ENCODE measurements at places on chromosomes 2 and 18.

DNA sequence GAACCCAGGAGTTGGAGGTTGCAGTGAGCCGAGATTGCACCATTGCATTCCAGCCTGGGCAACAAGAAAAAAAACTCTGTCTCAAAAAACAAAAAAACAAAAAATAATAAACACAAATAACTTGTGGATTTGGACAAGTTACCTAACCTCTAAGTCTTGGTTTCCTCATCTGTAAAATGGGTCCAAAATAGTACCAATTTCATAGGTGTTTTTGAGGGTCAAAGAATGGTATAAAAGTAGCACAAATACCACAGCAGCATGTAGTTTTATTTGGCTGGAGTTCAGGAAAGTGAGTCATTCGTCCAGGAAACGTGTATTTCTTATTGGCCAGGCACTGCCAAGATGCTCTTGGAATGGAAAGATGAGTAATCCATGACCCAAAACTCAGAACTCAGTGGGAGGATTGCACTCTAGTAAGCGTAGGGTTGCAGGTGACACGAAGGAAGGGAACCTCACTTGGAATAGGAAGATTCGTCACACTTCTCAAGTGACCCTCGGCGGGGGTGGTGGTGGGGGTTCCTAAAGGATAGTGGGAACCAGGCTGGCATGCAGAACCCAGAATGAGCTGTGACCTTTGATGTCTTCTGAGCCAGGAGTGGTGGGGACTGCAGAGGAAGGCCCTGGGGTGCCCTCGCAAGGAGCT is 24.4 kb downstream of the GRHL1 start:
- no peak for DNase-seq

- no peak for DNase-seq
These were observed 44.5 kb downstream of the BABAM2 start for GRCh38 chr2:27935026-27935425.

GRCh38 chr2:226300196-226300886 is 499.3 kb downstream of the IRS1 start:
- DNase-seq: no peak

DNA sequence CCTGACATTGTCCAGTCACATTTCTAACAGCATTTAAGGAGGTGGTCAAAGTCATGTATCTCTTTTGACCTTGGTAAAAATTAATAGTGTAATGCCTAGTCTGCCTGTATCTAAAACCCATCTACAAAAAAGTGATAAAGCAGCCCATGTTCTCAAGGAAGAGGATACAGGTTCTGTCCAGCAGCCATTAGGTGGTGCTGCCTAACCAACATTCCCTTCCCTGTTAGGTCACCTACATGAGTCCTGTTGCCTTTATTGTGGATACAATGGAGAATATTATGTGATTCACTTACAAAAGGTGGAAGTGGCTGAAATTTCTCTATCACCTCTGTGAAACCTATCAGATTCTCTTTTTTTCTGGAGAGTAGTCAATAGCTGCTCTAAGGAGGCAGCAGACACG is 52.5 kb downstream of the AQP4 start:
- no peak for DNase-seq

DNA sequence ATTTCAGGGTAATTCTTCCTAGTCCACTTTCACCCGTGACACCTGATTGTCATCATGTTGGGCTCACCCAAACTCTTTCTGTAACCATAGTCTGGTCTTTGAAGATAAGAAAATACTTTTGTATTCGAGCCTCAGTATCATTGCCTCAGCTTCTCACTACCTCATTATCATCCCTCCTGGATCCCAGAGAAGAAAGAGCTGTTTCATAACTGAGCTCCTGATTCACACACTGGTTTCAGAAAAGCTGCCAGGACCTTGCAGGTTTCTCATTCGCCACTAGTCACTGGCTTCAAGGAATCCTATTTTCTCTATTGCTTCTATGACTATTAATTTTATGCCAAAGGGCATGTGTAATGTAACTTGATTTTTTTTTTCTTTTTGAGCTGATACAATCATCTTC is 2.9 kb upstream of the CRIM1 start:
- DNase-seq: no peak

- no peak for DNase-seq
These were observed 65.2 kb upstream of the RAPH1 start for GRCh38 chr2:203600286-203600685.
